ENCODE measurements at places on chromosomes 16 and 17.

GRCh38 chr16:2482708-2483534 lies 8.0 kb downstream of the TBC1D24 start:
- no peak for DNase-seq

- DNase-seq = peak; percentile 93
Measured at GRCh38 chr16:73113336-73113735, 65.4 kb upstream of the ZFHX3 start.

GRCh38 chr16:50126183-50126582 lies 26.9 kb upstream of the TENT4B start:
- peak; percentile 24 for DNase-seq

DNA sequence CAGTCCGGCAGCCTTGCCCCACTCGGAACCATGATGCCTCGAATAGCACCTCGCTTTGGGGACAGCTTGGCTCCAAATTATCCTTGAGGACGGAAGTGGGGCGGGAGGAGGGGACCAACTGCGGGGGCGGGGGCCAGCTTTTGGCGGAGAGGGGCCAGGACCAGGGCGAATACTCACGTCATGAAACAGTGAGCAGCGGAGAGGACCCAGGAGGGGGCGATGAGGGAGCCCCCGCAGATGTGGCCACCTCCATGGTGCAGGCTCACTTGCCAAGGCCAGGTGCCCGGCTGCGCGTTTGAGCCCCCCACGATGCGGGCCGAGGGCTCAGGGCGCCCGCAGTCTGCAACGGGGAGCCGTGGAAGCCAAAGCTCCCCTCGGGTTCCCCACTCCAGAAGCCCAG lies 970 bp downstream of the PRSS36 start:
- DNase-seq = no peak

Measured in inflammatory macrophage (primary cell).